ENCODE measurements at places on chromosomes 6 and 20.

GRCh38 chr20:41094353-41095055, 42.8 kb upstream of the PLCG1 start:
- DNase-seq: peak; percentile 73

DNA sequence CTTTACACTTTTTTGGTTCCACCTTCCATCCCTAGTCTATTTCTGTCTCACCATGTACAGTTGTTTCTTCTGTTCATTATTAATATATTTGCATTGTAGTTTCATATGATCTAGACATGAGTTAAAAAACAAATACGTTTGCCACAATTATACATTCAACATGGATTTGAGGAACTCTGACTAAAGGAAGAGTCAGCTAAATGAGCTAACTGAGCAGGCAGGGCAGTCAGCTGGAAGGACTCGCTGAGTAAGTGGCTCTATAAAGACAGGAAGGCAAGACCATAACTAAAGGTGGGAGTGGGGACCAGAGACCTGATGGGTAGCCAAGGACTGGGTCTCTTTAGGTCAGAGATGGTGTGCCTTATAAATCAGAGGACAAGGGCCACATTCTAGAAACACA, 26.3 kb downstream of the TMX4 start:
- DNase-seq: no peak

GRCh38 chr6:128599036-128599435, 78.6 kb upstream of the PTPRK start:
- DNase-seq: no peak

- no peak for DNase-seq
Measured at GRCh38 chr6:17622144-17622543, 22.0 kb downstream of the FAM8A1 start.

DNA sequence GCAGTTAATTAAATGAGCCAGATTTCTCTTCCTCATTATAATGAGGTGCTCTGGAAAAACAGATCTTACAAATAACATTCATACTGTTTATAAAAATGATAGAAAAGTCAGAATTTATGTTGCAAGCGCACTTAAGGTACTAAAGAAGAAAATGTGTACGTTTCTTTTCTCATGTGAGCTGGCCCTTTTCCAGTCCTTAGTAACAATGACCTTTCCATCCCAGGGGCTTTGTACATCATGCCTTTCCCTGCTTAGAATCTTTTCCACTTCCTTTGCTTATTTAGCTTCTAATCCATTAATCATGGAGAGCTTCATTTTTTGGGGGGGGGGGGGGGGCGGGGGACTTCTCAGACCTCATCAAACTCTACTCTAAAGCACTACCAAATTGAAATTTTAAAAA, 4.8 kb downstream of the FBXO5 start:
- no peak for DNase-seq

- DNase-seq: no peak
Measured at GRCh38 chr6:142950291-142950690, 5.3 kb upstream of the HIVEP2 start.

DNA sequence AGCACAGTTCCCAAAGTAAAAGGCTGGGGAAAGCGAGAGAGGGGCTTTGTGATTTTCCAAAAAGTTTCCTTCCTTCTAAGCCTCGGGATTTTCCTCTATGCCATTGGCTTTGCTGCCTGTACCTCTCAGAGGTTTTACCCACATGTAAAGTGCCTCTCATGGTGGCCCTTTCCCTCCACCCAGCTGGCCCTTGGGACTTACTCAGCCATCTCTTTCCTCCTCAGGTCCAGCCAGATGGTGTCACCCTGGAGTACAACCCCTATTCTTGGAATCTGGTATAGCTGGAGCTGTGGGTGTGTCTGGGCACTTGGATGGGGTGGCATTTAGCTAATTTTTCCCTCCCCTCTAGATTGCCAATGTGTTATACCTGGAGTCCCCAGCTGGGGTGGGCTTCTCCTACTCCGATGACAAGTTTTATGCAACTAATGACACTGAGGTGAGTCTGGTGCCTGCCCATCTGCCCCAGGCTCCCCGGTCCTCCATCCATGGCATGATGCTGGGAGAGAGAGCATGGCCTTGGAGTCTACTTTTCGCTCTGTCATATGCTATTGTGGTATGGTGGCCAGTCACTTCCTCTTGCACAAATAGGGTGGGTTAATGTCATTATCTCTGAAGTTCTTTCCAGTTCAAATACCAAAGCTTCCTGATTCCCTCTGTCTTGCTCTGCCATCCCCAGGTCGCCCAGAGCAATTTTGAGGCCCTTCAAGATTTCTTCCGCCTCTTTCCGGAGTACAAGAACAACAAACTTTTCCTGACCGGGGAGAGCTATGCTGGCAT, 1.1 kb downstream of the CTSA start:
- DNase-seq: no peak

Measured in umbilical cord (tissue), 2 donors.